ENCODE measurements at places on chromosomes 1 and 21. TPM values are rescaled to one million over a fixed set of nuclear protein-coding genes. Genes with fewer than 3 reads are reported as not detected.

- no peak for DNase-seq
Measured at GRCh38 chr21:14751011-14751410, 204.9 kb upstream of the SAMSN1 start.

DNA sequence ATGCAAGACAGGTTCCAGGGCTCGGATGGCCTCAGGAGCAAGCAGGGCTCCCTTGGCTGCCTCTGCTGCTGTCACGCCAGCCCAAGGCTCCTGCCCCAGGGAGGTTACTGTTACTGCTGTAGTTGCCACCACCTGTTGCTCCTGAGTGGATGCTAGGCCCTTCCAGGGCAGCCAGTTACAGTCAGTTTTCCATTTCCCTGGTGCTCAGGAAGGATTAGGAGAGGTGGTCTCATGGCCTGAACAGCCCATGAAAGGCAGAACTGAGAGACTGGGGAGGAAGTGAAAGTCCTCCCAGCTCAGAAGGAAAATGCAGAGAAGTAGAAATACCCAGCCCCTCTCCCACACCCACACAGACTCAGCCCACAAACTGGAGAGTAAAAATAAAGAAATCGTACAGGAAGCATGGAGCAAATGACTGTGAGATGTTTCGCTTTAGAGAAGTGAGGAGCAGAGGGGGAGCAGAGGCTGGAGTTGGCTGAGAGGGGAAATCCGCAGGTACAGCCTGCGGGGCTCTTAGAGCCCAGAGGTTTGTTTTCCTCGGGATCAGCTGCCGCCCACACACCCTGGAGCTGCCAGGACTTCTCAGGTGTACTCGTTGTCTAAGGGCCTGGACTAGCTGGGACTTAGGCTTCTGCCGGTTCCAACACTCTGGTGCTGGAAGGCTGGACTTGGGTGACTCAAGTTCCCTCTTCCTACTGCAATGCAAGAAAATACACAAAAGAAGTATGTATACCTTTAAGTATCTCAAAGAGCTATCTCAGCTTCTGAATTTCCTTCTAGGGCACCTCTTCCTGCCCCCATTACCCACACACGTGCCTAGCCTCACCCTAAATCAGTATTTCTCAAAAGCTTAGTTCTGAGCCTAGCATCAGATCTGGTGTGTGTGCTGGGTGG lies 2.3 kb downstream of the IL6R start:
- DNase-seq = no peak

GRCh38 chr1:236575523-236575922 lies 28.8 kb downstream of the HEATR1 start:
- no peak for DNase-seq

The TEDDM1 gene
- total RNA-seq = not detected

The PTGER3 gene
- 0.28 TPM for total RNA-seq

The SPOCD1 gene
- not detected for total RNA-seq

The SDHC gene
- 354 TPM for total RNA-seq

The PODN gene
- 27.1 TPM for total RNA-seq
